ENCODE measurements at places on chromosomes 4 and X. TPM values are rescaled to one million over a fixed set of nuclear protein-coding genes. Genes with fewer than 3 reads are reported as not detected.

Gene ASB5
- 0.10 TPM for total RNA-seq

DNA sequence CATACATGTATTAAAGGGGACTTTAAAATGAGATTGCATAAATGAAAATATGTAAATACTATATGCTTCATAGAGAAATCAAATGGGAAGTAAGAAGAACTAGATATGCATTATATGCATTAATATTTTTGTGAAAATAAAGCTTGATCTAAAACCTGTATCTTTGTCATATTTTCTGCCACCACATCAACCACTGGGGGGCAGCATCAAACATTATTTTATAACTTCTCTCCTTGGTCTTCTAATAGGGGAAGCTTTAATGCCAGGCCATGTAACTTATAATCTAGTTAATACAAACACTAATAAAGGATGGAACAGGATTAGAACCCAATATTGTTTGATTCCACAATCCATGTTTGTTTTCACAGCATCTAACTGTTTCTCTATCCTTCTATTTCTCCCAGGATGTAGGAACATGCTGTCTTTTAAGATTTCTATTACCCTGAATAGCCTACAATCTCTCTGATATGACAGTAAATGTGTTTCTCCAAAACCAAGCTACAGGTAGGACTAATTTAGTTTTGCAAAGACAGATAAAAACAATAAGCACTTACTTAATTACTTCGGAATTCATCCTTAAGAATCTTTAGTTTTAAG lies 10.0 kb downstream of the QRFPR start:
- H3K27ac ChIP-seq, result no peak overlapping the region
- H3K4me1 ChIP-seq, result no peaks in the 10 kb centered on the region
- no peaks in the 10 kb centered on the region for H3K36me3 ChIP-seq
- peak; percentile 63 for DNase-seq

Gene BANK1
- total RNA-seq, result 0.52 TPM

GRCh38 chrX:154401918-154402621 lies 3.9 kb downstream of the RPL10 start:
- no peak overlapping the region for H3K4me3 ChIP-seq
- H3K36me3 ChIP-seq, result peaks cover 3% of the 10 kb centered on the region
- peaks cover 4% of the 10 kb centered on the region for H3K4me1 ChIP-seq

- no peaks in the 10 kb centered on the region for H3K36me3 ChIP-seq
- no peak overlapping the region for H3K27ac ChIP-seq
- no peak for DNase-seq
- peaks cover 9% of the 10 kb centered on the region for H3K4me1 ChIP-seq
Observed at GRCh38 chr4:106530821-106531220, 162.2 kb upstream of the GIMD1 start.

DNA sequence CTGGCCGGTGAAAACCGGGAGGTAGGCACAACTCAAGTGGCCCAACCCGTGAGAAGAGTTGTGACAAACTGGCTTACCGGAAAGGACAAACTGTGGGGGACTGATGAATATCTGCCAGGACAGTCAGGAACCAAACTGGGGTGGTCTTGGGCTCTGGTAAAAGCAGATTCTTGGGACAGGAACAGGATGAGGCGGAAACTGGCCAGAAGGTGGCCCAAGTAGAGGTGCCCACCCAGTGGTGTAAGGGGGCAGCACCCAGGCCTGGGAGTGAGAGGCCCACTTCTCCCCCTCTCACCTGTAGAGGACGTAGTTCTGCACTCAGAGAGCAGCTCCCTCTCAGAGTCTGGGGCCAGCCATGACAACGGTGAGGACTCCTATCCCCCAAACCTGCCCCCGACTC lies 5.9 kb downstream of the CCDC120 start:
- H3K27ac ChIP-seq, result no peak overlapping the region
- no peak for DNase-seq

GRCh38 chrX:138885886-138886285 lies 174.4 kb upstream of the FGF13 start:
- no peaks in the 10 kb centered on the region for H3K27me3 ChIP-seq
- H3K4me1 ChIP-seq, result no peaks in the 10 kb centered on the region

DNA sequence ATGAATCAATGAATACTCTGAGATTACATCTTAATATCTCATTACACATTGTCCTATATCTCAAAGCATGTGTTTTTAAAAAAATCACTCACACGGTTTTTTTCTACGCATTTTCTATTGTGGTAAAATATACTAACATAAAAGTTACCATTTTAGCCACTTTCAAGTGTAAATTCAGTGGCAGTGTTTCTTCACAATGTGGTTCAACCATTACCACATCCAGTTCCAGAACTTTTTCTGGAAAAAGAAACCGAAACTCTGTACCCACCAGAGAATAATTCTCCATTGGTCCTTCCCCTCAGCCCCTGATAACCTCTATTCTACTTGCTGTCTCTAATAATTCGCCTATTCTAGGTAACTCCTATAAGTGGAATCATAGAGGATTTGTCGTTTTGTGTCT lies 35.3 kb upstream of the ACSL1 start:
- no peaks in the 10 kb centered on the region for H3K4me1 ChIP-seq
- no peaks in the 10 kb centered on the region for H3K27me3 ChIP-seq
- no peaks in the 10 kb centered on the region for H3K36me3 ChIP-seq
- H3K27ac ChIP-seq, result no peak overlapping the region
- DNase-seq, result no peak
- H3K4me3 ChIP-seq, result no peak overlapping the region

DNA sequence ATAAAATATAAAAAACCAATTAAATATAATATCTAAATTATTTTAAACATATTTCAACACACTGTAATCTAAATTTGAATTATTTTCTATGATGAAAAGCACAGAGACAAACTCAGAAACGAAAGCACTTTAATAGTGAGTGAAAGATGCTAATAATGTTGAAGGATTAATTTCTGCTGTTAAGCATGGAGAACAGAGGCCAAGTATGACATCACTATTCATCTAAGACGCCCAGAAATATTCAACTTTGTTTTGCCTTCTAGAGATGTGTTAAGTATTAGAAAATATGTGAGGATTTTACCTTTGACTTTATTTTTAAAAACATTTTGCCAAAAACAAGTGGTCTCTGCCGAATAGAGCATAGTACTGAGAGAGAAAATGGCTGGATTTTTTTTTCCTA lies 19.3 kb downstream of the ARHGEF6 start:
- H3K4me3 ChIP-seq, result no peak overlapping the region
- H3K36me3 ChIP-seq, result no peaks in the 10 kb centered on the region
- no peak overlapping the region for H3K27ac ChIP-seq

GRCh38 chrX:9745417-9746115 lies 20.1 kb downstream of the GPR143 start:
- no peaks in the 10 kb centered on the region for H3K27me3 ChIP-seq
- peak overlapping the region; percentile 31 for H3K27ac ChIP-seq
- H3K36me3 ChIP-seq, result no peaks in the 10 kb centered on the region
- no peaks in the 10 kb centered on the region for H3K4me1 ChIP-seq

- H3K4me1 ChIP-seq, result no peaks in the 10 kb centered on the region
Observed at GRCh38 chr4:81447566-81448229, 24.0 kb downstream of the RASGEF1B start.

GRCh38 chrX:119455264-119455663 lies 13.0 kb upstream of the SLC25A5 start:
- no peaks in the 10 kb centered on the region for H3K27me3 ChIP-seq
- H3K36me3 ChIP-seq, result no peaks in the 10 kb centered on the region
- no peak overlapping the region for H3K27ac ChIP-seq
- no peak overlapping the region for H3K4me3 ChIP-seq
- no peaks in the 10 kb centered on the region for H3K4me1 ChIP-seq
- peak; percentile 32 for DNase-seq

DNA sequence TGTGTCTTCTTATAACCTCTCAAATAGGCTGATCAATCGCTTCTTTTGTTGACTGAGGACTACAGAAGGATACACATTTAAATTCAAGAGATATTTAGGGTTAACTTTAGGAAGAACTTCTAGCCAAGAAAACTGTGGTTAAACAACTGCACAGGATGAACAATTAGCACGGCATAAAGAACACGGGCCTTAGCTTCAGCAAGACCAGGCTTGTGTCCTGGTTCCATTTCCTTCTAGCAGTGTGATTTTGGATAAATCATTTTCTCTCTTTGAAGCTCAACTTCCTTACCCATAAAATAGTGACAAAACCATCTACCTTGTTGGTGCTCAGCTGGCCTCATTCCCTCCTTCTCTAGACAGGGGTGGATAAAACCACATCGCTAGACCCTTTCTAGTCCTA lies 117.6 kb downstream of the TSPAN5 start:
- DNase-seq, result no peak
- no peak overlapping the region for H3K4me3 ChIP-seq
- no peaks in the 10 kb centered on the region for H3K27me3 ChIP-seq

DNA sequence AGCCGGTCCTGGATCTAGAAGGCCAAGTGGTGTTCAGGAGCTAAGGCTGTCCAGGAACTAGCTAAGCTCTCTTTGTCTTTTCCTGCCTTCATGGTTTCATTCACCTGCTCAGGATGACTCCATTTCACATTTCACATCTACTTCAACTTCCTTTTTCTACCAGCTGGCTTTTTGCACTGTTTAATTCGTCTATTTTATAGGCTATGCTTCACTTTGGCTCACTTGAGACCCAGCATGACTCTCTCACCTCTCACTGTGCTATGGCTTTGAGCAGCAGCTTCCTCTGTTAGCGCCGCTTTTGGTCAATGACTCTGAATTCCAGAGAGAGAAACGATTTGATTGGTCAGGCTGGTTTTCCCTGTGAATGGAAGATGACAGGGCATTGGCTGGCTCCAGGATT lies 213.5 kb upstream of the CLNK start:
- no peaks in the 10 kb centered on the region for H3K27me3 ChIP-seq
- H3K36me3 ChIP-seq, result no peaks in the 10 kb centered on the region
- H3K4me1 ChIP-seq, result no peaks in the 10 kb centered on the region
- no peak overlapping the region for H3K4me3 ChIP-seq
- no peak for DNase-seq

Gene SPANXB1
- total RNA-seq, result not detected

- no peak overlapping the region for H3K27ac ChIP-seq
- no peaks in the 10 kb centered on the region for H3K27me3 ChIP-seq
- no peaks in the 10 kb centered on the region for H3K36me3 ChIP-seq
- H3K4me3 ChIP-seq, result no peak overlapping the region
- no peak for DNase-seq
Observed at GRCh38 chr4:120750152-120750525, 172.4 kb downstream of the PRDM5 start.

GRCh38 chr4:180350901-180351300 lies 1892.3 kb upstream of the TENM3 start:
- no peak overlapping the region for H3K4me3 ChIP-seq
- no peaks in the 10 kb centered on the region for H3K4me1 ChIP-seq

DNA sequence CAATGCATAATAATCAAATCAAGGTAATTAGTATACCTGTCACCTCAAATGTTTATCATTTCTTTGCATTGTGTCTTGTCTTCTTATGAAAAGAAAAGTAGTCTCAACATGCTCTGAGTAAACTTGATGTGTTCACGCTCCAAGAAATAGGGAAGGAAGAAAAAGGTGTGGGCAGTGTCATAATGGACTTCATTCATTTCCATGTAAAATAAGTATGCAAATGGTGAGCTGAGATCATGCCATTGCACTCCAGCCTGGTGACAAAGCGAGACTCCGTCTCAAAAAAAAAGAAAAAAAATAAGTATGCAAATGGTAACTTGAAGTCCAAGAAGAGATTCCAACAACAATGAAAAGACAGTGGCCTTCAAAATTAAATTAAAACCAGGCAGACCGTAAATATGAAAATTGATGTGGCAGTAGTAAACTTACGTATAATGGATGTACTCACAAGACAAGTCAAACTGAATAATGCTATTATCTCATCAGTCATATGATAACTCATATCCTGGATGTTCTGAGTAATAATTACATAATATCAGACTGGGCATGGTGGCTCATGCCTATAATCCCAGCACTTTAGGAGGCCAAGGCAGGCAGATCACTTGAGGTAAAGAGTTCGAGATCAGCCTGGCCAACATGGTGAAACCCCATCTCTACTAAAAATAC lies 6.0 kb upstream of the CWH43 start:
- no peak overlapping the region for H3K4me3 ChIP-seq
- H3K27me3 ChIP-seq, result peaks cover 8% of the 10 kb centered on the region
- no peaks in the 10 kb centered on the region for H3K36me3 ChIP-seq
